ENCODE measurements at places on chromosomes 3 and 15.

DNA sequence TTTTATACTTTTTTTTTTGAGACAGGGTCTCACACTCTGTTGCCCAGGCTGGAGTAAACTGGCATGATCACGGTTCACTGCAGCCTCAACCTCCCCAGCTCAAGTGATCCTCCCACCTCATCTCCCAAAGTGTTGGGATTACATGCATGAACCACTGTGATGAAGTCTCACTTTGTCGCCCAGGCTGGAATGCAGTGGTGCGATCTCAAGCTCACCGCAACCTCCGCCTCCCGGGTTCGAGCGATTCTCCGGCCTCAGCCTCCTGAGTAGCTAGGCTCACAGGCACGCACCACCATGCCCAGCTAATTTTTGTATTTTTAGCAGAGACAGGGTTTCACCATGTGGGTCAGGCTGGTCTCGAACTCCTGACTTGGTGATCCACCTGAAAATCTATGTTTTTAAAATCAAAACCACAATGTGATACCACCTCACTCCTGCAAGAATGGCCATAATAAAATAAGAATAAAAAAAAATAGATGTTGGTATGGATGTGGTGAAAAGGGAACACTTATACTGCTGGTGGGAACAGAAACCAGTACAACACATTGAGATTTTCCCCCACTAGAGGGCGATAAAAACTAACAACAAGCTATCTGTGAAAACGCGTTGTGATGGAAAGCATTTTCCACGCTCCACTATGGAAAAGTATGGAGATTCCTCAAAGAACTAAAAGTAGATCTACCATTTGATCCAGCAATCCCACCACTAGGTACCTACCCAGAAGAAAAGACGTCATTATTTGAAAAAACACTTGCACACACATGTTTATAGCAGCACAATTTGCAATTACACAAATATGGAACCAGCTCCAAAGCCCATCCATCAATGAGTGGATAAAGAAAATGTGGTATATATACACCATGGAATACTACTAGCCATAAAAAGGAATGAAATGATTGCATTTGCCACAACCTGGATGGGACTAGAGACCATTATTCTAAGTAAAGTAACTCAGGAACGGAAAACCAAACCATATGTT, 26.8 kb upstream of the OCA2 start:
- DNase-seq: peak; percentile 65

GRCh38 chr15:65743637-65744252, 48.3 kb downstream of the DENND4A start:
- no peak for DNase-seq

GRCh38 chr15:26974120-26974780, 3.3 kb downstream of the GABRG3 start:
- peak; percentile 7 for DNase-seq

DNA sequence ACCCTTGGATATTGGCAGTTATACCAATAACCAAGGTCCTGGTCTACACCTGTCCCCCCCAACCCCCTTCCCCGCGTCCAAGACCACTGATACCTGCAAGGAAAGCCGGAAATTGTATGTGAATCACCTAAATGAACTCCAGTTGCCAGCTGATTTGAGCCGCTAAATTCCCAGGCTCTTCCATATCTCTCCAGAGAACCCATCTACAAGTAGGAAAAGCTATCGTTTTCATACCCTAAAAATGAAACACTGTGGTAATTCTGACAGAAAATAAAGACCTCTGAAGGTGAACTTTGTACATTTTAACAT, 114.2 kb upstream of the ICE2 start:
- no peak for DNase-seq

GRCh38 chr3:129343643-129344360, 65.1 kb downstream of the HMCES start:
- DNase-seq: peak; percentile 24

DNA sequence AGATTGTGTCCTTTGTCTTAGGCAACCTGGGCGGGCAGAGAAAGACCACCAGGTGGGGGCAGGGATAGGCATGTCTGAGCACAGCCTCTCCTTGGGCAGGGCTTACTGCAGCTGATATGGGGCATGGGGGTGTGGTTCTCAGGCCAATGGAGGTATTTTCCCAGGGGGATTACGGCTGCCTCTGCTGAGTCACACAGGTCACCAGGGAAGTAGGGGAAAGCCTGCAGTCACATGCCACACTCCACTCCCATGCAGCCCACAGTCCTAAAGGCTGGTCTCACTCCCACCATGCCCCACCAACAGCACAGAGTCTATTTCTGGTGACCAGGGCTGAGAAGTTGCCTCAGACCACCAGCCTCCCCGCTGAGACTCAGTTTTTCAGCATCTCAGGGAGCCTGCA, 466.4 kb downstream of the DIPK2A start:
- DNase-seq: no peak

- DNase-seq: no peak
These were observed 45.4 kb upstream of the DLG1 start for GRCh38 chr3:197343656-197344408.

- DNase-seq: no peak
These were observed 81.3 kb downstream of the SEC22A start for GRCh38 chr3:123283074-123283473.

DNA sequence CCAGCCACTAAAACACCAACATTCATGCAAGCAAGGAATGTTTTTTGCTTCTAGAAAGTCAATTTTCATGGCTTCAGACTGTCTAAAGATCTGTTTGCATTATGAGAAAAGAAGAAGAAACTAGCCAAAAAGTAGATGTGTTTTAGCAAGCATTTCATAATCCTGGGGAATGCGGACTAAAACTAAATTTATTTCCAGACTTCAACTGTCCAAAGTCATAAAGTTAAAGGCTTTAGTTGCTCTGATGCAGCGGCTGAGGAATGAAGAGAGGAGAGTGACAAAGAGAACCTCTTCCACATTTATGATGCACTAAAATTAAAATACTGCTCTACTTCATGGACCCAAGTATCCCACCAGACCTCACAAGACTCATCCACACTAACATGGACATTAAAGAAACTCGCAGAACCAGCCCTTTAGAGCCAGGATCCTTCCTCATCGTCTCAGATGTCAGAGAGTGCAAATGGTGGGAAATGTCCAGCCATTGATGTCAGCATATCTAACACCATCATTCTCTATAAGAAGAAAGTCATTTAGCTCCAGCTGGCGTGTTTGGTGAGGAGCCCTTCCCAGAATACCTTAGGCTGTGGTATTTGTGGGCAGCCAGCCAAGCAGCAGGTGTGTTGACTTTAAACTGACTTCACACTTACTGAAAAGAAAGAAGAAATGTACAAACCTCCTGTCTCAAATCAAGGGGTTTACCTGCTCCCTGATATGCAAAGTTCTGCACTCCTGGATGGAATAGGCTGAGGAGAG, 17.4 kb downstream of the FYCO1 start:
- no peak for DNase-seq

GRCh38 chr3:37295925-37296324, 121.5 kb upstream of the LRRFIP2 start:
- no peak for DNase-seq

DNA sequence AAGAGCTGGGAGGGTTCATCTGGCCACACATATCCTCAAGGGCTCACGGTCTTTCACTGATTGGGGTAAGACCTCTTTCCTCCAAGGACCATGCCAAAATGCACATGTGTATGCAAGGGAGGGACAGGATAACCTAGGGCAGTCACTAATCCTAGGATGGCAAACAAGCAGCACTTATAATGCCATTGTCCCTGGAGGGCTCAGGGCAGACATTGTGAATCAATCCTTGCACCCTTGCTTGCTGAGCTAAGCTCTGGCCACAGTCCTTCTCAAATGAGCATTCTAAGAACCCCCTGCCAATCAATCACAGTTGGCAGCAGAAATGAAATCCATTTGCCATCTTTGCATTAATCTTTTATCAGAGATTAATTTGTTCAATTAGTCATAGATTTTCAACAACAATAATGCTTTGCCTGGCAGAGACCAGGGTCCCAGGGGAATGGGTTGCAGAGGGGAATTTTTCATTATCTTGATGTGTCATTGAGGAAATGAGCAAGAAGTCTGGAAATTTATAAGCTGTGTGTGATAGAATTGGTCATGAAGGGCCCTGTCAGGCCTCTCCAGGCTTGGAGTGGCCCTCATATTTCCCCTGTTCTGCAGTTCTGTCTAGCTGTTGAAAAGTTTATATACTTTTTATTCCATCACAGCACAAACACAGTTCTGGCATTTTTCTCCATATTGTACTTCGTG, 57.2 kb upstream of the KY start:
- no peak for DNase-seq

GRCh38 chr3:13427662-13428603, 7.8 kb upstream of the NUP210 start:
- DNase-seq: peak; percentile 89

DNA sequence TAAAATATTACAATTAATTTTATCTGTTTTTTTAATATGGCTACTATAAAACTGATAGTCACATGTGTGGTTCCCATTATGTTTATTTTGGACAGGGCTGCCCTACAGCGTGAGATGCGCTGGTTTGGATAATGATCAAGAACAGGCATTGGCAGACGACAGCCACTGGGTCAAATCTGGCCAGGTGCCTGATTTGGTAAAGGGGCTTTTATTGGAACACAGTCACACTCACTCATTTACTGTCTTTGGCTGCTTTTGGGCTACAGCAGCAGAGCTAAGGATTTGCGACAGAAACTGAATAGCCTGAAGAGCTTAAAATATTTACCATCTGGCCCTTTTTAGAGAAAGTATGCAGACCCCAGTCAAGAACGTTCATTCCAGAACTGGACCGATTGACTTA, 724.2 kb upstream of the CFAP20DC start:
- no peak for DNase-seq

DNA sequence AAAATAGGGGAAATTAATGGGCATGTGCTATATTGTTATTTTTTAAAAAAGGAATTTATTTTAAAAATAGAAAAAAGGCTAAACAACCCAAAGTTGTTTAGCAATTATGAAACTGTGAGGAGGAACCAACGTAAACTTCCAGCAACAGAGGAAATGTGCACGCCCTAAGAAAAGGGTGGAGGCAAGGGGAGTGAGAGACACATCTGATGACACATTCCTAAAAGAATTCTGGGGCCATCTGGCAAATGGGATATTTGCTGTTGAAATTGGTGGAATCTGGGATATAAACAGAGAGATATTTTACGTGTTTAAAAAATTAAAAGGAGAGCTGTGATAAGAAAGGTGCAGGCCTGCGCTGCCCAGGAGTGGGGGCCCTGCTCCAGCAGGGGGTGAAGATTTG, 50.8 kb upstream of the MUC13 start:
- DNase-seq: no peak

DNA sequence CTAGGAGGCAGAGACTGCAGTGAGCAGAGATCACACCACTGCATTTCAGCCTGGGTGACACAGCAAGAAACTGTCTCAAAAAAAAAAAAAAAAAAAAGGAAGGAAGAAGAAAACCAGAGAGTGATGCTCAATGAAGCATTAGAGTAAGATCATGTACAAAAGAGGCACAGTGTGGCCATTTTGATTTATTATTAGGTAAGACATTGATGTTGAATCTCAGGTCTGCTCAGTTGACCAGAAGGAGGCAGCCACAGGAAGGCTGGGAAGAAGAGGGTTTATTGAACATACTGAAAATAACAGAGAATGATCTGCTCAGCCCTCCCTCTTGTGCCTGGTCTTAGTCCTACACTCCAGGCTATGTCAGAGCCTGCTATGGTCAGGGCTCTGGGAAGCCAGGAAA, 15.6 kb downstream of the LRRK1 start:
- peak; percentile 80 for DNase-seq

- DNase-seq: peak; percentile 58
These were observed 16.0 kb upstream of the CPEB1 start for GRCh38 chr15:82663186-82663600.

- no peak for DNase-seq
These were observed 224.2 kb upstream of the TBL1XR1 start for GRCh38 chr3:177421481-177421785.

- DNase-seq: no peak
These were observed 2.4 kb upstream of the PPP1R14D start for GRCh38 chr15:40830884-40831283.

- DNase-seq: no peak
These were observed 77.3 kb downstream of the CEP152 start for GRCh38 chr15:48733615-48734014.

DNA sequence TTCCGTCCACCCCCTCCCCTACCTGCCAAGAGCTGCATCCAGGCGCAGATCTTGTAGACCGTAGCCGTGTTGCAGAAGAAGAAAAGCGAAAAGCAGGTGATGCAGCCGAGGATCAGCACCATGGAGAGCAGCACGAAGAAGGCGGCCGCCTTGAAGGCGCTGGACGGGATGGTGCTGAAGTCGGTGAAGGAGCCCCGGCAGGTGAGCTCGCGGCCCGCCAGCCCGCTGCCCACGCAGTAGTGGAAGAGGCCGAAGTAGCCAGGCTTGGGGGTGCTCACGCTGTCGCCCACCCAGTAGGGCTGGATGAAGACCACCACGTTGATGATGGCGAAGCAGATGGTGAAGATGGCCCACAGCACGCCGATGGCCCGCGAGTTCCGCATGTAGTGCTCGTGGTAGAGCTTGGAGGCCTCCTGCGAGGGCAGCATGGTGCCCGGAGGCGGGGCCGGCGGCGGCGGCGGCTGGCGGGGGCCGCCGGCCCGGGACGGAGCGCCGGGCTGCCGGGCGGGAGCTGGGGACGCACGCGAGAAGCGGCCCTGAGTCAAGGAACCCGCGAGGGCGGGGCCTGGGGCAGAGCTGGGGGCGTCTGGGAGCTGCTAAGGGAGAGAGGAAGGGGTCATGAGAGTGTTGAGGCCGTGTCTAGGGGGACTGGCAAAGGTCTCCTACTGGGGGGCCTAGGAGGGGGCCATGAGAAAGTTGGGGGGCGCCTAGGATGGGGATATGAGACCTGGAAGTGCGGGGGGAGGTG, 1.2 kb downstream of the LHFPL4 start:
- DNase-seq: no peak

GRCh38 chr3:13575459-13576061, 26.6 kb downstream of the FBLN2 start:
- no peak for DNase-seq
